ENCODE measurements at places on chromosomes 6 and 20.

- no peak for DNase-seq
Measured at GRCh38 chr6:53734473-53735299, 60.1 kb upstream of the LRRC1 start.

- DNase-seq: no peak
Measured at GRCh38 chr6:20362623-20363022, 39.1 kb upstream of the E2F3 start.

DNA sequence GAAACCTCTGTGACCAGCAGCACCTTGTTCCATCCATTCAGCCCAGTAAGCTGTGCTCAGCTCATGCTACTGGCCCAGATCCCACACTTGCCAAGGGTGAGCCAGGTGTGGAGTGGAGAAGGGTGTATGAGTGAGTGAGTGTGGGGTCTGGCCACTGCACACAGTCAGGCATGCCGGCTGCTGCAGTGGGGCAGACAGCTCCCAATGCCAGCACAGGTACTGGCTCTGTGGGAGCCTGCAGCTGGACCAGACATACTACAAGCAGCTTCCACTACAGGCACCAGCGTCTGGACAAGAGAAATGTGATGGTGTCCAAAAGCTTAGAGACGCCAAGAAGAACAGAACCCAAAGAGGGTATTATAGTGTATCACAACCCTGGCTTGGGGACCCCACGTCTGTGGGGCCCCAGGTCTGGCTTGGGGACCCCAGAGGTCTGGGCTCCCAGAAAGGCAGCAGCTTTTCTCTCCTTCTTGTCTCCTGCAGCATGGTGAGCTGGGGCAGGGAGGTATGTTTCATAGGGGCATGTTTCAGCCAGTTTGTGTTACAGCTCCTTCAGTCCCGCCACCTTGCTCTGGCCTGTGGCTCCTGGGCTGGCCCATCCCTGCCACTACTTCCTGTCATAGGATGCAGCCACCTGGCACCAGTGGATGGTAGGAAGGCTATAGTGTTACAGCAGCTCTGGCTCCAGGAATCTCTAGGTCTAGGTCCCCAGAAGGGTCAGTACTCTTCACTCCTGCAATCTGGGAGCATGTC, 152.4 kb upstream of the HSF2 start:
- no peak for DNase-seq

- no peak for DNase-seq
Measured at GRCh38 chr6:56736804-56737203, 94.1 kb upstream of the DST start.

DNA sequence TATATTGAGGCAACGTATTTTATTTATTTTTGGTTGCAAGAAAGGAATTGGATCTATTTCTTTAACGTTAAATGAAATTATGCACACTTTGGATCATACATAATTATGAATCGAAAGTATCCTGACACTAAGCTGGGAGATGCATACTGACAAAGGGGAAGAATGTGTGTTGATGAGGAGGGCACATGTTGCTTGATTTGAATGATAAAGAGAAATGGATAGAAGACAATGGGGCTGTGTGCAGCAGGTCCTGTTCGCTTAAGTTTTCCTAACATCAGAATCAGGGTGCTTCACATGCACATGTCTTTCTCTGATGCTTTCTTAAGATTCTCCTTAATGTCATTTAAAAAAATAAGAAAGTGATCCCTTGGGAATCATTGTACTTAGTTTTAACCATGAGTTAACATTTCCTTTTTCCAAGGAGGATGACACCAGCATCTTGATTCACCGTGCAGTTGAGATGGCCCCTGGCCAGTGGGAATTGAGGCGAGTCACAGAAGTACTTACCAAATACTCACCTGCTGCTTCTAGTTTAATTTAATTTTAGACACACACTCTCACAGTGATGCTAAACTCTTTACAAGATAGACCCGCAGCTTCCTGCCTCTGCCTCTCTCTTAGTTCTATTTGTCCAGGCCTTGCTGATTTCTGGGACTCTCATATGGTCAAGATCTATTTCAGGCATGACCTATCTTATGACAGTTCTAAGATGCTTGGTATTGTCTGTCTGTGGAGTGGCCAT, 116.5 kb downstream of the CLIC5 start:
- DNase-seq: no peak

- no peak for DNase-seq
Measured at GRCh38 chr20:428658-429200, 20.6 kb downstream of the RBCK1 start.

GRCh38 chr6:130827247-130828149, at the start of gene SMLR1:
TSS of gene SMLR1 (plus strand) at chr6:130827406. CDS start at chr6:130827414, 8 bp downstream.
- DNase-seq: no peak

- DNase-seq: no peak
Measured at GRCh38 chr6:27760464-27760863, 151.7 kb downstream of the OR2B2 start.

- DNase-seq: no peak
Measured at GRCh38 chr6:116876635-116877611, at the start of gene RFX6. TSS of gene RFX6 (plus strand) at chr6:116877242. CDS start at chr6:116877276, 34 bp downstream.

DNA sequence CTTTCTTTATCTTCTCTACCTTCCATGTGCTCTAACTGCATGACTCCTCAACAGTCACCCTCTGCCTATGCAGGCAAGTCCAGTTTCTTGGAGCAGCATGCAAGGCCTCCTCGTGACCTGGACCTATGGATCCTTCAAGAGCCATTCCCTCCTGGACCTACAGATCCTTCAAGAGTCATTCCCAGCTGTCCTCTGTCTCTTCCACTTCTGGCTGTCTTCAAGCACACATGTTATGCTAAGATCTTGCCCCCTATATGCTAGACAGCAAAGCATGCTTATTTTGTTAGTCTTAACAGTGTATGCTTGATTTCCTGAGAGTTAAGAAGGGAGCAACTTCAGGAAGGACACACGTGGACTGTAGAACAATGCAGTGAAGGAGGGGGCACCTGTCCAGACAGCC, 7.5 kb downstream of the ID4 start:
- DNase-seq: no peak

GRCh38 chr6:162999575-163000285, 272.0 kb downstream of the PACRG start:
- DNase-seq: no peak

DNA sequence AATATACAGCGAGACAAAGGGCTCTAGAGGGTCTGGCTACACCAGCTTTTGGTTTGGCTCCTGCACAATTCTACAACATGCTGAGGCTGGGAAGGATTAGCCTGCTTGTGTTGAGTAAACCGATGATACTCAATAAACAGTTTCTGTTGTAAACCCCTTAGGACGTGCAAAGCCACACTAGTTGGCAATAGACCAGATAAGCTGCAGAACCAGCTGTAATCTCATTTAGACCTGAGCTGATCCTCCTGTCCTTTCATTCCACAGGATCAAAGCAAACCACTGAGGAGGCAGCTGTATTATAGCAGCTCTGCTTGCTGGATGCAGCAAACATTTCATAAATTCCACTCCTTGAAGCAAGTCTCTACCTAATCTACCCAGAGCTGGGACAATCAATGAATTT, 79.7 kb downstream of the MMS22L start:
- no peak for DNase-seq

DNA sequence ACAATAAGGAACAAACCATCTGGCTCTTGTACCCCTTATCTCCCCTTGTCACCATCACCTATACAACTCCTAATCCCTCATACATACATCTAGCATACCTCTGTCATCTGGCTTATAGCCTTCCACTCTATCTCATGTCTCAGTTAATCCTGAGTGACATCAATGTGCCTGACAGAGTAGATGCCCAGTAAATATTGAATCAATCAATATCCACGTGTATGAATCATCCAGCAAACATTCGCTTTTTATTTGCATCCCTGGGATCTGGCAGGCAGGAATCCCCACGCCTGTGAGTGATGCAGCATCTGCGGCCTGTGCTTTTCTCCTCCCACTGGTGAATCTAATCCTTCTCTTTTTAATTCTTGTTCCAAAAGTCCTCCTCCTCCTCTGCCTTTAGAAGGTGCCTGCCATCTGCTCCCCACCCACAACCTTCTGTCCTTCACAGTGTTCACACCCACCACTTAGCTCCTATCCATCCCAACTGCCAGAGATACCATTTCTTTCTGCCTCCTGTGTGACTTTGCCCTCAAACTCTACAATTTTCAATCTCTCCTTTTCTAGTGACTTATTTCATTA, 37.6 kb downstream of the ZNF391 start:
- DNase-seq: no peak

GRCh38 chr6:44833248-44833647, 445.7 kb downstream of the CDC5L start:
- no peak for DNase-seq

DNA sequence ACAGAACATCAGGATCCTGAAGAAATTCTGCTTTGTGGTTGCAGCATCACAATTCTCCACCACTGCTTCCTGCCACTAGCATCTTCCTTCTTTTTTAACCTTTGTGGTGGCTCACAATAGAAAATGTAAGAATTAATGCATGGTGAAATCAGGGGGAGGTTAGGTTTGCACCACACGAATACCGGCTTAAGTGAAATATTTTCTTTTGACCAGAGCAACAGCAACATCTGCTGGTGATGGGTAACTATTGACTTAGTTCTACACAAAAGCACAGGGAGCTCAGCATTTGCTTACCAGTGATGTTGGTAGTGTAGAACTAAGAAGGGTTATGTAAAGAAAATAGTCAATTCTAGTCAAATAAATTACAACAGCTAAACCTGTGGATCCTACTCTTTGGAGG, 280.5 kb downstream of the SYNE1 start:
- no peak for DNase-seq

DNA sequence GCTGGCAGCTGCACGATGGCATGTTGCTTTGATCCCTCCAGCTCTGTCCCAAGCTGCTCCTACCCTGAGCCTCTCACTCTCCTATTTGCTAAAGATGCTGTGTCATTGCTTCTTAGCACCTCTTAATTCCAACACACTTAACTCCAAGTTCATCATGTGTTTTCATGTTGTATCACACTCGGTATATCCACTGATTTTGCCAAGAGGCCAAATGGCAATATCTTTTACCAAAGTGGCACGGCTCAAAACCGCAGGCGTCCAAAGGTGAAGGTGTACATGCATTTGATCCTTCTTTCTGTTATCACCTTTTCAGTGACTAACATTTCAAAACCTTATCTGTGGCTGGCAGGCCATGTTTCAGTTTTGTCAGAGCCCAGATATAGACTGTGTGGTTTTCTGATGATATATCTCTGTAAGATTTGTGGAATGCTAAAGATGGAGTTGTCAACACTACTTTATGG, 217.0 kb downstream of the TBX18 start:
- DNase-seq: no peak

DNA sequence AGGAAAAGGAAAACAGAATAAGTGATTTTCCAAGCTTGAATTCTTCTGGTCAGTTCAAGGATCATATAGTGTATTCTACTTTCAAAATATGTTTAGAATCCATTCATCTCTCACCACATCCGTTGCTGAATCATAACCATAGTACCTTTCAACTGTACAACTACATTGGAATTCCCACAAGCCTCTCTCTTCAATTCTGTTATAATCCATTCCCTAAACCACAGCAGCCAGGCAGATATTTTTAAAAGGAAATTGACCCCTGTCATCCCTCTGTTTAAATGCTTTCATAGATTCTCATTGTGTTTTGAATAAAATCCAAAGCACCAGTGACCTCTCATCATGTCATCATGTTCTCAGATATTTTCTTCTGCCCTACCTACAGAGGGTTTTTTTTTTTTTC, 412.7 kb downstream of the GRIK2 start:
- DNase-seq: no peak

DNA sequence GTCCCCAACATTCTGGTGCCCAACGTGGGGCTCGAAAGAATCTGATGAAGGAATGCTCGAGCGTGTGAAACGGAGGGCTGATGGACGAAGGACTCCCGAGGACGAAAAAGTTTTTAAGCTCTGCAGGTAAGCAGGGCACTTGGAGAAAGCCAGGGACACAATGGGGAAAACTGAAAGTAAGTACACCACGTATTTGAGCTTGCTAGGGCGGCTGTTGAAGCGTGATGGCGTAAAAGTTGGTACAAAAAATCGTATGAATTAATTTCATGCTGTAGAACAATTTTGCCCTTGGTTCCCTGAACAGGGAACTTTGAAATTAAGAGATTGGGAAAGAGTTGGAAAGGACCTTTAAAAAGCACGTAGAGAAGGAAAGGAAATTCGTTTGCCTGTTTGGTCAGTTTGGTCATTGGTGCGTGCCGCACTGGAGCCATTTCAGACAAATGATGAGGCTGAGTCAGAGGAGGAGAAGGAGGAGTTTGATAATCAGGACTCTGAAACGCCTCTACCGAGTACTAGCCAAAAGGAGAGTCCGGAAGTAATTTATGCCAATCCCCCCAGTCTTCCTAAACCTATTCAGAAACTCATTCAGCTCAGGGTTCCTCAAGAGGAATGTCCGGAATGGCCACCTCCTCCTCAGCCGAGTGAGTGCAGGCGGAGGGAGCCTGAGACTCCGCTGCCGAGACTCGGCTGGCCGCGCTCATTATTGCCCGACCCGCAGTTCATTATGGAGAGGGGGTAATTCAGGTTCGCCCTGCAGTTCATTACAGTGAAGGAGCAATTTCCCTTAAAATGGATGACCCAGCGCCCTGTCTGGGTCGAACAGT, 59.2 kb upstream of the PRSS16 start:
- peak; percentile 44 for DNase-seq

- peak; percentile 83 for DNase-seq
Measured at GRCh38 chr6:29887819-29888776, 54.2 kb upstream of the HLA-A start.

- peak; percentile 68 for DNase-seq
Measured at GRCh38 chr20:38833857-38834164, 28.3 kb downstream of the PPP1R16B start.

- no peak for DNase-seq
Measured at GRCh38 chr20:60718743-60719480, 533.1 kb upstream of the CDH4 start.

- no peak for DNase-seq
Measured at GRCh38 chr6:88167352-88167937, 1.3 kb upstream of the CNR1 start.

- no peak for DNase-seq
Measured at GRCh38 chr6:110476046-110476849, at the start of gene SLC22A16. TSS of gene SLC22A16 (minus strand) at chr6:110476613. CDS start at chr6:110476574, 39 bp downstream.
